ENCODE measurements at places on chromosomes 13 and 19. TPM values are rescaled to one million over a fixed set of nuclear protein-coding genes. Genes with fewer than 3 reads are reported as not detected.

- H3K27ac ChIP-seq, result no peak overlapping the region
- no peak for DNase-seq
- no peak overlapping the region for H3K4me3 ChIP-seq
- peaks cover 71% of the 10 kb centered on the region for H3K27me3 ChIP-seq
- peaks cover 5% of the 10 kb centered on the region for H3K36me3 ChIP-seq
- H3K4me1 ChIP-seq, result peaks cover 3% of the 10 kb centered on the region
Observed at GRCh38 chr13:25037057-25037813, 58.7 kb upstream of the PABPC3 start.

GRCh38 chr13:85417807-85418206, 381.4 kb downstream of the SLITRK6 start:
- no peak overlapping the region for H3K4me3 ChIP-seq
- H3K27ac ChIP-seq, result no peak overlapping the region
- no peaks in the 10 kb centered on the region for H3K4me1 ChIP-seq
- no peak for DNase-seq
- H3K36me3 ChIP-seq, result no peaks in the 10 kb centered on the region

The IL27RA gene
- 39.6 TPM for total RNA-seq

DNA sequence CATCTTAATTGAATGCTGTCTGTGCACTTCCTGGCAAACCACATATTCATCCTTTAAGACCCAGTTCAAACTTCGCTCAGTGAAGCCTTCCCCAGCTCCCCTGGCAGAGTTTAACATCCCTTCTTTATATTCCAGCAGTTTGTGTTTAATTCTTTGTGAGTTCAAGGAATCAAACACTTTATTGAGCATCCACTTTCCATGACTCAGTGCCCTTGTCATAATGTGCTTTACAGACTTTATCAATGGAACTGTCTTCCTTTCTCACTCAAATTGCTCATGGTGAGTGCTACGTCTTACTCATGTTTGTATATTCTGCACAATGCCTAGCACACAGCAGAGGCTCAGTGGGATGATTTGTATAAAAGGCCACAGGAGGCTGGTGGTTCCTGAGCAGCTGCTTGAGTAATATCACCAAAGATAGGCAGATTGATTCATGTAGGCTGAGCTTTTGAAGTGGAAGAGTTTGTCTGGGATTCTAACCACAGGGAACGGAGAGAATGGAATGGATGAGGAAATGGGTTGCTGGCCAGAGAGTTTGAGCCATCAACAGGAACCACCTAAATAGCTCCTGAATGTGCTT, 44.2 kb downstream of the SERTM1 start:
- no peaks in the 10 kb centered on the region for H3K4me1 ChIP-seq
- DNase-seq, result no peak
- no peak overlapping the region for H3K4me3 ChIP-seq
- H3K27ac ChIP-seq, result no peak overlapping the region

- H3K36me3 ChIP-seq, result peaks cover 3% of the 10 kb centered on the region
- no peak overlapping the region for H3K4me3 ChIP-seq
- no peak overlapping the region for H3K27ac ChIP-seq
- DNase-seq, result no peak
Observed at GRCh38 chr19:5563935-5564612, 3.7 kb downstream of the TINCR start.

DNA sequence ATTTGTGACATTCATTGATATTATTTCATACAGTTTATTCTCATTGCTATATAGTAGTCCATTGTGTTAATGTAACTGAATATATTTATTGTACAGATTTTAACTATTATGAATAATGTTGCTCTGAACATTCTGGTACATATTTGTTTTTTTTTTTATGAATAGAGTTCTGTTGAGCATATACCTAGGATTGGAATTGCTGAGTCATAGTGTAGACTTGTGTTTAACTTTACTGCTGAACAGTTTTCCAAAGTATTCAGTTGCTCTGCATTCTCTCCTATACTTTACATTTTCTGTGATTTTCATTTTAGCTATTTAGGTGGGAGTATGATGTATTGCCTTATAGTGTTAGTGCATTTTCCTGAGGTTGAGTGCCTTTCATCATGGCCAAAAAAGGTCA, 97.5 kb downstream of the MAB21L1 start:
- no peak overlapping the region for H3K27ac ChIP-seq
- no peaks in the 10 kb centered on the region for H3K27me3 ChIP-seq
- DNase-seq, result no peak
- no peaks in the 10 kb centered on the region for H3K4me1 ChIP-seq
- no peaks in the 10 kb centered on the region for H3K36me3 ChIP-seq

GRCh38 chr13:46595136-46595884, 42.3 kb downstream of the LRCH1 start:
- no peaks in the 10 kb centered on the region for H3K36me3 ChIP-seq
- H3K27ac ChIP-seq, result peak overlapping the region; percentile 2
- DNase-seq, result no peak
- peaks cover 35% of the 10 kb centered on the region for H3K4me1 ChIP-seq
- no peaks in the 10 kb centered on the region for H3K27me3 ChIP-seq

GRCh38 chr19:6412447-6413091, 12.0 kb downstream of the KHSRP start:
- no peak for DNase-seq
- peaks cover 2% of the 10 kb centered on the region for H3K36me3 ChIP-seq

The RNF113B gene
- not detected for total RNA-seq

- H3K27ac ChIP-seq, result peak overlapping the region; percentile 56
- H3K4me1 ChIP-seq, result peaks cover 8% of the 10 kb centered on the region
- H3K4me3 ChIP-seq, result no peak overlapping the region
Observed at GRCh38 chr19:35310811-35311465, 18.0 kb upstream of the CD22 start.

DNA sequence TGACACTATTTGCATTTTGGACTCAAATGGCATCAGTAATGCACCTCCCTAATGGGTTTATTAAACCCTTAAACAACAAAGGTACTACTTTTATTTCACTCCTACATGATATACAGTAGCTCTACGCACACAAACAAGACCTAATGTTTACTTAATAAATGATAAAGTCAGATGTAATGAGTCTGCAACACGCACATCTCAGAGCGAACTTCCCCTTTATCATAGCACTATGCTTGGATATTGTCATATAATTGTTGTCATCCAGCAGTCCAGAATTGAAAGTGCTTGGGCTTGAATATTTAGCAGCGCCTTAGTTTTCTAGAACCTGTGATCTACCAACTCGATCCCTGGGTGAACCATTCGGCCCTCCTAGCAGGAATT, 772 bp downstream of the PARP4 start:
- H3K27me3 ChIP-seq, result no peaks in the 10 kb centered on the region
- H3K36me3 ChIP-seq, result no peaks in the 10 kb centered on the region
- H3K27ac ChIP-seq, result peak overlapping the region; percentile 95
- peaks cover 25% of the 10 kb centered on the region for H3K4me1 ChIP-seq

DNA sequence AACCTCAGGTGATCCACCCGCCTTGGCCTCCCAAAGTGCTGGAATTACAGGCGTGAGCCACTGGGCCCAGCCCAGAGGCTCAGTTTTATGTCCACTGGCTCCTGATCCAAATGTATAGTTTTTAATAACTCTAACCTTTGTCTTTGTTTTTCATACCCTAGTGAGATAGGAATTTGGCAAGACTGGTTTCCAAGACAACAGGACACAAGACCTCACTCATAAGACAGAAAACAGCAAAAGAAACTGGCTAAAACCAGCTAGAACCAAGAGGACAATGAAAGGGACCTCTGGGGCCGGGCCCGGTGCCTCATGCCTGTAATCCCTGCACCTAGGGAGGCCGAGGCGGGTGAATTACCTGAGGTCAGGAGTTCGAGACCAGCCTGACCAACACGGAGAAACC, 27.6 kb downstream of the CPT1C start:
- peak overlapping the region; percentile 93 for H3K27ac ChIP-seq
- no peaks in the 10 kb centered on the region for H3K36me3 ChIP-seq

The KPTN gene
- 3.5 TPM for total RNA-seq

The PCID2 gene
- 47.9 TPM for total RNA-seq

The SPACA4 gene
- total RNA-seq, result not detected

The PRODH2 gene
- not detected for total RNA-seq

The IGFL3 gene
- total RNA-seq, result not detected

GRCh38 chr13:107977071-107977574, 238.2 kb downstream of the LIG4 start:
- no peak overlapping the region for H3K27ac ChIP-seq
- DNase-seq, result no peak
- H3K36me3 ChIP-seq, result no peaks in the 10 kb centered on the region
- H3K27me3 ChIP-seq, result no peaks in the 10 kb centered on the region
- H3K4me3 ChIP-seq, result no peak overlapping the region
- no peaks in the 10 kb centered on the region for H3K4me1 ChIP-seq

The C1QTNF9B gene
- total RNA-seq, result not detected

The TNFSF11 gene
- total RNA-seq, result not detected

The NCR1 gene
- total RNA-seq, result not detected

- peaks cover 30% of the 10 kb centered on the region for H3K4me1 ChIP-seq
- no peak for DNase-seq
- peak overlapping the region; percentile 98 for H3K27ac ChIP-seq
- peak overlapping the region; percentile 100 for H3K4me3 ChIP-seq
- no peaks in the 10 kb centered on the region for H3K36me3 ChIP-seq
- no peaks in the 10 kb centered on the region for H3K27me3 ChIP-seq
Observed at GRCh38 chr19:4722671-4723594, 709 bp downstream of the DPP9 start.

The PEAK3 gene
- not detected for total RNA-seq

- H3K27ac ChIP-seq, result no peak overlapping the region
- DNase-seq, result no peak
- no peak overlapping the region for H3K4me3 ChIP-seq
- H3K4me1 ChIP-seq, result peaks cover 5% of the 10 kb centered on the region
- H3K27me3 ChIP-seq, result no peaks in the 10 kb centered on the region
Observed at GRCh38 chr19:4414144-4414799, 11.8 kb downstream of the CHAF1A start.

The KANK3 gene
- 2.6 TPM for total RNA-seq

DNA sequence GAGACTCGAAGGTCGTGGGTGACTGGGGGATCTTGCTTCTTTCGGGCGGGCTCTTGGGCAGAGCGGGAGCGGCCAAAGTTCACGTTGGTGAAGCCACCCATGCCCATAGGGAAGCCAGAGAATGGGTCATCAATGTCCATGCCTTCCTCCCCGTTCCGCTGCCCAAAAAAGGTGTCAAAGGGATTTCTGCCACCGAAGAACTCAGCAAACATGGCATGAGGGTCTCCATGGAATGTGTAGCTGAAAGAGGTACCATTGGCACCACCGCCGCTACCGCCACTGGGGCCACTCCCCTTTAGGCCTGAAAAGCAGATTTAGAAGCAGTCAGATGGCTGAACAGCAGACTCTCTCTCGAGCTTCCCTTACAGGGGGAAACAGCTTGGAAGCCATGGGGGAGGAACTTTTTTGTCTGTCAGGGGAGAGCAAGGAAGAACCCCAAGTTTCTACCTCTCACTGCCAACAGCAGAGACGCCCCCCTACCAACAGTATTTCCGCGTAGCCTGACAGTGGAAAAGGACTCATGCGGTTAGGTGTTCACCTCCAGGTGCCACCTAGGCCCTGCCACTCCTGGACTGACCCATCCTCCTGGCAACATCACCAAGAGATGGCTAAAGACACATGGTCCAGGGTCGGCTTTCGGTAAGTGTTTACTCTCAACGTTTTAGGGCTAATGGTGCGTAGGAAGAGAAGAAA, 1.3 kb downstream of the DNAJB1 start:
- peak overlapping the region; percentile 99 for H3K27ac ChIP-seq
- H3K27me3 ChIP-seq, result no peaks in the 10 kb centered on the region
- H3K36me3 ChIP-seq, result peaks cover 8% of the 10 kb centered on the region

DNA sequence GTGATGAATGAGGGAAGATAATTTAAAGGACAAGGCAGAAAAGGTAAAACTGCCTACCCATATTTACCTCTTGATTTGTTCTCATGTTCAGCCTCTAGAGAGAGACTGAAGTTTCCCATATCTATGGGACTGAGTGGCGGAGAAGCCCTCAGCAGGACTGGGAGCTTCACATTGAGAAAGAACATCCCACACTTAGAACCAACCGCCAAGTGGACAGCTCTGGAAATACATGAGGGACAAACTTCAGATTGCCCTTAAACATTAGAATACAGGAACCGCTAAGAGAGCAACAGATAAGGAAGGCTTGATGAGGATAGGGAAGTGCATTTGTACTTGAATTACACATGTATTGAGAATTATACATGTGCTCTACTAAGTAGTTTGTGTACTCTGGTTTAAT, 316.0 kb upstream of the MIR17HG start:
- H3K36me3 ChIP-seq, result no peaks in the 10 kb centered on the region
- no peaks in the 10 kb centered on the region for H3K27me3 ChIP-seq
- no peak overlapping the region for H3K4me3 ChIP-seq
- no peak overlapping the region for H3K27ac ChIP-seq

The OR7G3 gene
- not detected for total RNA-seq

The CYP4F2 gene
- total RNA-seq, result not detected

The CYP2B6 gene
- total RNA-seq, result not detected

DNA sequence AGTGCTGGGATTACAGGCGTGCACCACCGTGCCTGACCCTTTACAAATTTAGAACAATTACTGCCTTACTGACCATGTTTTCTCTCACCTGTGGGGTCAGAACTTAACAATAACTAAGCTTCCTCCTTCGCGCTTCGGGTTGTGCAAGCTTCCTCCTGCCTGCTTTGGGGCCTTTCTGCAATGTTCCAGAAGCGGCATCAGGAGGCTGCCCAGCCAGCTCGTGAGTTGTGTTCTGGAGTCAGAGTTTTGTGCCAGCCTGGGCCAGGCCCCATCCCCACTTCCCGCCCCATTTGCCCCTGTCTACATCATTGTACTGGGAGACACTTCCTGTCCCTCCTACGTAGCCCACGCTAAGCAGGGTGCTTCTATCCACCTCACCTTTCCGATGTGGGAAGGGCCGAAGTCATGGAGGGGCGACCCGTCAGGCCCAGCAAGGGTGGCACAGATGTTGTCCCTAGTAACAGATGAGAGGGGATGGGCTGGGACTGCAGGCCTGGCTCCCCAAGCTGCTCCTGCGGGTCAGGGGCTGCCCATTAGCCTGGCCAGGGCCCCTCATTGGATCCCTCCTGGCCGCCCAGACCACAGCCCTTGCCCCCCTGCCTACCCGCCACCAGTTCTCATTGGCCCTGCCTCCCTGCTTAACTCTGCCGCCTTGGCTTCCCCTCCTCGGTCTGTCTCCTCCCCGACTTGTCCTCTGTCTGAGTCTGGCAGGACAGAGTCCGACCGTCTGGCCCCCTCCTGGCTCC, 13.4 kb downstream of the UHRF1 start:
- H3K27me3 ChIP-seq, result no peaks in the 10 kb centered on the region
- H3K36me3 ChIP-seq, result no peaks in the 10 kb centered on the region
- H3K4me3 ChIP-seq, result no peak overlapping the region
- DNase-seq, result no peak
- H3K4me1 ChIP-seq, result no peaks in the 10 kb centered on the region

The DBP gene
- total RNA-seq, result 29.7 TPM

The WASF3 gene
- 6.4 TPM for total RNA-seq

GRCh38 chr13:30824651-30825050, 81.4 kb upstream of the MEDAG start:
- peaks cover 2% of the 10 kb centered on the region for H3K4me1 ChIP-seq
- no peak overlapping the region for H3K27ac ChIP-seq
- no peak overlapping the region for H3K4me3 ChIP-seq

The KLHL1 gene
- not detected for total RNA-seq

The HS6ST3 gene
- not detected for total RNA-seq

- peaks cover 2% of the 10 kb centered on the region for H3K36me3 ChIP-seq
- peaks cover 27% of the 10 kb centered on the region for H3K4me1 ChIP-seq
- H3K4me3 ChIP-seq, result no peak overlapping the region
- H3K27ac ChIP-seq, result no peak overlapping the region
- no peaks in the 10 kb centered on the region for H3K27me3 ChIP-seq
- DNase-seq, result no peak
Observed at GRCh38 chr19:6260912-6261650, 18.7 kb downstream of the MLLT1 start.

Data from T-helper 17 cell (primary cell).